ENCODE measurements at places on chromosomes 11 and 22. TPM values are rescaled to one million over a fixed set of nuclear protein-coding genes. Genes with fewer than 3 reads are reported as not detected.
A peak's percentile ranks its signal among the peaks of the same experiment; 100 is the strongest.

- DNase-seq: no peak
These were observed 36.7 kb downstream of the LARGE1 start for GRCh38 chr22:33883561-33883960.

- DNase-seq: no peak
These were observed 47.1 kb downstream of the MYH9 start for GRCh38 chr22:36340621-36341020.

DNA sequence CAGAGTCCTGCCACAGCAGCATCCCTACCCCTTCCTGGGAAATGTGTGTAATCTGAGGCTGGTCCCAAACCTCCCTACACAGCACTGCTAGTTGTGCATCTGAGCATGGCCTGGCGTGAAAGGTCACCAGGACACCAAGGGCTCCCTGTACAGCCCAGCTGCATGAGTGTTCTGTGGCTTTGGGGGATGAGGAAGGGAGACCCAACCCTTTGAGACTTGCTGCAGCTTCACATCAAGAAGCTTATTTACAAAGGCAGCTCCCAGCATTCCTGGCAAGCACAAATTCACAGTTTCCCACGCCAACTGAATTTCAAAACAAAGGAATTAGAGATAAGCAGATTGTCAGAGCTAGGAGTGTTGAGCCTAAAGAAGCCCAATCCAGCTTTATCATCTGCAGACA is 32.2 kb downstream of the CSNK2A3 start:
- no peak for DNase-seq

GRCh38 chr11:100855466-100856067 is 168.5 kb downstream of the ARHGAP42 start:
- no peak for DNase-seq

DNA sequence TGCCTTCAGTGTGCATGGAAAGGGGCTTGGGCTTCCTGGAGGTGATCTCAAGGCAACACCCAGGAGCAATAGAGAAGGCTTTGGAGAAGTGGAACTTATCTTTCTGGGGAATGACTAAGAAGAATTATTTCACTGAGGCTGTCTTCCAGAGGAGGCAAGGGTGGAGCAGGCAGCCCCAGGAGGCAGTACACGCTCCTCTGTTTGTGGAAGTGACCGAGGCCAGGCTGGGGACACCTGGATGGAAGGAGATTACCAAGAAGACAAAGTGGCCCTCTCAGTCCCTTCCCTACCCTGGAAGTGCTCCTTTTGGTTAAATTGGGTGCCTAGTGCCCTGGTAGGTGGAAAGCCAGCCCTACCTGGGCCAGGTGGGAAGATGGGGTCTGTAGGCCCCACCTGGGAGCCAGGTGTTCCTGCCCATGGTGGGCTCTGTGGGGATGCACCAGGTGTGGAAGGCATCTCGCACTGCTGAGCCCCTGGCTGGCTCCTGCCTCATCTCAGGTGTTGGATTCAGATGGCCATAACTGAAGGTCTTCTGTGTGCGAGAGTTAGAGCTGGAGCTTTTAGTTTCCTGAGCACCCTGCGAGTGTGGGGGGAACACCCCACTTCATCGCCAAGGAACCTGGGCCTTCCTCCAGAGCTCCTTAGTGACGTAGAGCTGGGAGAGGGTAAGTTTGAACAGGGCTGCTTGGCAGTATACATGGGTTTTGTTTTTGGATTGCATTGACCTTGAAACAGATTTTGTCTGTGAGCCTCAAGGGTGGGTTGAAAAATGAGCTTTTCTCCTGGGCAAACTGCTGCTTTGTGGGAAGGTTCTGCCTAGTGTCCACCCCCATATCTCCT is 46.1 kb downstream of the MICAL2 start:
- no peak for DNase-seq

DNA sequence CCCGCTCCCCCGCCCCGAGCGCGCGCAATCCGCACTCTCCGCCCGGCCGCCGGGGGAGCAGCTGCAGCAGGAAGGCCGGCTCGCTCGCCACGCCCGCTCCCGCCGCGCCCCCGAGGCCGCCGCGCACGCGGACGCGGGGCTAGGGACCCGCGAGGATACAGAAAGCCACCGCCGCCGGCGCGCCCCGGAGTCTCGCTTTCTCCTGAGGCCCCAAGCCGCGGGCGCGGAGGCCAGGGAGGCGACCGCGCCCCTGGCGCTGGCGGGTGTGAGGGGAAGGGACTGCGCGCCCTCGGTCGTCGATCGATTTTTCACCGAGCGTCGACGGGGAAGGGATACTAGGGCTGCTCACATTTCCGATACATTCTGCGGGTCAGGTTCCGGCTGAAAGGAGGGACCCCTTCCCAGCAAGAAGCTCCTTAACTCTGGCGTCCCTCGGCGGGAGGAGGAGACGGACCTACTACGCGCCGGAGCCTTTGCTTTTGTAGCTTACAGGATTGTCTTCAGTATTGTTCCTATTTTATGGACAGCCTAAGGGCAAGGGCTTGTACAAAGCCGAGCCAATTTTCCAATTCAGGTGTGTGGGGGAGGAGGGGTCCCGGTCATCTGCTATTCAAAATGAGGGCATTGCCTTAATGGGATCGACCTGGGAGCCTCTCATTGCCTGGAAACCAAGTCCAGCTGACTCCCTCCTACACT is 416 bp upstream of the GAB2 start:
- peak; percentile 79 for DNase-seq

DNA sequence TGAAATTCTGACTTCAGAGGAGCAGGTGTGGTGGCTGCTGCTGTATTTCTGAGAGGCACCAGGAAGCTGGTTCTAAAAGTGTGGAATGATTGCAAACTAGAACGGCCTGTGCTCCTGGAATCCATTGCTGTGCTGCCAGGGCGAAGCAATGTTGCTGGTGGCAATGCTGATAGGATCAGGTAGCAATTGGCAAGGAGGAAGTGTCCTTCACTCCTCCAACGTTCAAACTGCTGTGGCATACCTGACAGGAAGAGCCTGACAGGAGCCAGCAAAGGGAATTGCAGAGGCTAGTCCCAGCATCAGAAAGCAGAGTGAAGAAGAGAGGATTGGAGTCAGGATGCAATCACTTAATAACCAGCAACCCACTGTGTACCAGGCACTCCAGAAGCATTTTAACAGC is 118.2 kb downstream of the FAR1 start:
- DNase-seq: no peak

DNA sequence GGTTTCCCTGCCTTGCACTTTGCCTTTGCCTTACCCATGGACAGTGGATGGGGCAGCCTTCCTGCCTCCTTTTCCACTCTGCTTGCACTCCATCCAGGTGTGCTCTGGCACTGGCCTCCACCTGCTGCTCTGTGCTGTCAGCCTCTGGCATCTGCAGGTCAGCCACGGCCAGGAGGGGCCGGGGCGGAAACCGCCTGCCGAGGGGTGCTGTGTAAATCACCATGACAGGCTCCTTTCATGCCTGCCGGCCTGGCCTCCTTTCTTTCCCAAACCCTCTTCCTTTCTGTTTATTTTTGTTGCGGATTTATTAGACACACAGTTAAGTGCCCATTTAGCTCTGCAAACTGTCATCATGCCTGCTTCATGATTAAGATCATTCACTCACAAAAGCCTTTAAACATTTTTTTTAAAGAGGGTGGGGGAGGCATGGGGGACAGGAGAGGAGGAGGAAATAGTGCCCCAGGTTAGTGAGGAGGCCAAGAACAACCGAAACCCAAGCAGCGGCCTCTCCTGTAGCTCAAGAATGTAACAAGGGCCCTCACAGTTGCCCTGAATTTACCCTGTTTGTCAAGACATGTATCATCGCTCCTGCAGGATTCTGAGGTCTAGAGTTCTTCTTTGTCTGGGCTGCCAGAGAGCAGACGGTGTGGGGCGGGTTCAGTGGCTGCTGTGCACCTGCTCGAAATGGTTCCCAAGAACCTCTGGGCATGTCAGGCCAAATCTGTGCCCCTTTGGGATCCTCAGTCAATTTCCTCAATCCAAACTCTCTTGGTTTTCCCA is 83.3 kb downstream of the BARX2 start:
- no peak for DNase-seq

- no peak for DNase-seq
These were observed at the start of gene CSF2RB for GRCh38 chr22:36913427-36914389. Gene CSF2RB, plus strand, starts transcription at chr22:36913628. Its CDS starts 8,580 bp downstream, at chr22:36922208.

GRCh38 chr11:33924341-33924740 is 32.5 kb upstream of the LMO2 start:
- no peak for DNase-seq

The CCDC73 gene
- total RNA-seq: not detected

The HTR3B gene
- not detected for total RNA-seq

The OR52N4 gene
- 0.44 TPM for total RNA-seq

The MAP6 gene
- total RNA-seq: 0.27 TPM

The C11orf42 gene
- not detected for total RNA-seq
